ENCODE measurements at places on chromosomes 1 and 21.

DNA sequence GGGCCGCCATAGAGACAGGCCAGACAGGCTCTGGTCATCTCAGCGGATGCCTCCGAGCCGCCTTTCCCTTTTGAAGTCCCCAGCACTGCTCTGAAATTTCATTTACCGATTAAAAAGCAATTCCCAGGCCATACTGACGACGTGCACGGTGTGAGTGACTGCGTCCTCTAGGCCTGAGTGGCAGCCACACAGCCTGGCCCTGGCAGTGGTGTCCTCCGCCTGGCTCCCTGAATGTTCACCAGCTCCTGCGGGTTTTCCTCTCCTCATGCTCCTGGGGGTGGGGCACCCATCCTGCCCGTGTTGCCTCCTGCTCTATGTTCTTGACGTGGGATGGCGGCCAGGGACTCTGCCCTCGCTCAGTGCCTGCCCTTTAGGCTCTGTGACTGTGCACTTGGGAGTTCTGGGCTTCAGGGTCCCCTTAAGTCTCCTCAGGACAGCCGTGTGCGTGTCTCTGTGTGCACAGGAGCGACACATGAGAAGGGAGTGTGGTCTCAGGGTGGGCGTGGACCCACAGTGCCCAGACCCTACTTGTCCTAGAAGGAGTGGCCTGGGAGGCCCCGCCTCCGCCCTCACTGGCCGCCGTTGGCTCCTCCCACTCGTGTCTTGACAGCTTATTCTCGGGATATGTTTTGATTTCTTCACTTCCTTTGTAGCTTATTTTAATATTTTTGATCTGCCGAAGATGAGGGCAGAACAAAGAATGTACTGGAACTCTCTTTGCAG lies 3.6 kb downstream of the SKI start:
- peak; percentile 91 for DNase-seq

GRCh38 chr1:22643928-22644327 lies 495 bp downstream of the C1QC start:
- no peak for DNase-seq

GRCh38 chr1:234062166-234062565 lies 157.7 kb downstream of the SLC35F3 start:
- DNase-seq, result no peak

GRCh38 chr1:156055281-156056048 lies 883 bp downstream of the LAMTOR2 start:
- DNase-seq, result no peak

GRCh38 chr1:86345042-86345441 lies 51.1 kb downstream of the ODF2L start:
- DNase-seq, result no peak

DNA sequence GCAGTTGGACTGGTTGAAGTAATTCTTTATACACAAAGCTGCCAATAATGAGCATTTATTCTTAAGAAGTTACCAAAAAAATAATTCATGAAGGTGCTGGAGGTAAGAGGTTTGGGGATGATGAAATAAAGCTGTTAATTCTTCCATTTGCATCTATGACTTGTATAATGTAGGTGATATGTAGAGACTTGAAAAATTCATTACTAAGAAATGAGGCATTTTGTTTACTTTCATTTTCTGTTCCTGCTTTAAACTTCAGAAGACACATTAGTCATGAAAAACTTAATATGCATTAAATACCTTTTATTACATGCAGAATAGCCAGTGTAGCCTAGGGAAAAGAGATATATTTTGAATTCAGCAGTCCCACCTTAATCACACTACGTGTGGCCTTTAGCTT lies 214.2 kb downstream of the SLC44A5 start:
- no peak for DNase-seq

DNA sequence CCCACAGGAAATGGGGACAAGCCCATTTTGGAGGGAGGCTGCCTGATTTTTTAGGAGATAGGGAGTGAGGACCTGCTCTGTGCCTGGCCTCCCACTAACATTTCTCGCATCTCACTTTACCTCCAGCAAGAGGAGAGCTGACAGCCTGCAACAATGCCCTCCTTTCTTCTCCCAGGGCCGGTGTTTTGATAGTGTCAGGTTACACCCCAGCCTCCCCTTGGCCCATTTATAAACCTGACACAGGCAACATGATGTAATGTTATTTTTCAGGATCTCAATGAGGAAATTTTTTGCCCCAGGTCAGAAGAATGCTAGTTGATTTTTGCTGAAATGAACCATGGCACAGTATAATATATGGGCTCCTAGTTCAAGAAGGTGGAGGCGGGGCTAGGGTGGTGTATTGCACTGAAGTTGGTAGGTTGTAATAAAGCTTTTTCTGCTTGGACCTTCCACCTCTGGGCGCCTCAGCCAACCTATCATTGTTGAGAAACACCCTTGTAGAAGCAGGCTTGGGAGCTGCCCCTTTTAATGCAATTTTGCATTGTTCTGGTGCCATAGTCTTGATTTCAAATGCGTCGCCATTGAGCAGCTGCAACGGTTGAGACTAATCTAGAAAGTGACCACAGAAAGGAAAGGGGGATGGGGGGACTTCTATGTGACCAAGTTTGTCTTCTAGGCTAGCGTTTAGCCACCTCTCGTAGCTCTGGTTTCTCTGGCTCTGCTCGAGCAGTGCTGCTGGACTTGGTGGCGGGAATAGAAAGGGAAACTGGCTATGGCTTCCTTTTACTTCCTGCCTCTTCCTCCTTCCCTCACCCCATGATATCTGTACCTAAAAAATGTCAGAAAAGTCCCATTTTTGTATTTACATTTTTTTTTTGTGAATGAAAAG lies 53.0 kb downstream of the PBX1 start:
- DNase-seq, result no peak

GRCh38 chr1:78918157-78918556 lies 88.4 kb downstream of the ADGRL4 start:
- no peak for DNase-seq

DNA sequence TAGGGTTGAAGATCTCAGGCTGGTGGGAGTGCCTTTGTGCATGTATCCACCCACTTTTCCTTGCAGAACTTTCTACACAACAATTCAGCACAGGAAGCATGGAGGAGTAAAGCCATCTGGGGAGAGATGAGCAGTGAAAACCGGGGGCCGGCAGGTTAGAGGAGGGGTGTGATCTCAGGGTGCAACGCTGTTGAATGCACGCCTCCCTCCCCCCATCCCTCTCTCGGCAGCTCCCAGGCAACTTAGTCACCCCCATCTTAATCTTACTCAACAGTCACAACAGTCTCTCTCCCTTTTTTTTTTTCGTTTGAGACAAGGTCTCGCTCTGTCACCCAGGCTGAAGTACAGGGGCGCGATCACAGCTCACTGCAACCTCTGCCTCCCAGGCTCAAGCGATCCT lies 16.6 kb upstream of the ABCG1 start:
- DNase-seq, result no peak

DNA sequence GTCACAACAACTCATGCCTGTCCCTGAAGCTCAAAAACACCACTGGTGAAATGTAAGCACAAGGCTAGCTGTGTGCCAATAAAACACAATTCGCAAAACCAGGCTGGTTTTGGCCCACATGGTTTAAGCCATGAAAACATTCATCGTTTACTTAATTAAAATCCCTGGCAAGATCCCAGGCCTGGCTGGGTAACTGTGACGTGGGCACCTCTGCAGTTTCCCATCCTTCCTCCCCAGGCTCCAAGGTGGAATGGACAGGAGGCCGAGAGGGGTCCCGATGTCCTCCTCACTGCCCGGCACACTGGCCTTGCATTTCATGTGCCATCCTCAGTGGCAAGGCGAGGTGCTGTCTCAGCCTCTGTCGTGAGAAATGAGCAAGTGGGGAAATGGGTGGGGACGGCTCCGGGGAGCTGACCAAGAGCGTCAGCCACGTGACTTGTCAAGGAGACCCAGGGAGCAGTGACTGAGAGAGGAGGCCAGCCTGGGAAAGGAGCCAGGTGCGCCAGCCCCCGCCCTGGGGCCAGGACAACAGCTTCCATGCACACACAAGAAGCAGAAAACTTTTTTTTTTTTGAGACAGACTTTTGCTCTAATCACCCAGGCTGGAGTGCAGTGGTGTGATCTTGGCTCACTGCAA lies 153.1 kb upstream of the RAB4A start:
- DNase-seq, result peak; percentile 82

DNA sequence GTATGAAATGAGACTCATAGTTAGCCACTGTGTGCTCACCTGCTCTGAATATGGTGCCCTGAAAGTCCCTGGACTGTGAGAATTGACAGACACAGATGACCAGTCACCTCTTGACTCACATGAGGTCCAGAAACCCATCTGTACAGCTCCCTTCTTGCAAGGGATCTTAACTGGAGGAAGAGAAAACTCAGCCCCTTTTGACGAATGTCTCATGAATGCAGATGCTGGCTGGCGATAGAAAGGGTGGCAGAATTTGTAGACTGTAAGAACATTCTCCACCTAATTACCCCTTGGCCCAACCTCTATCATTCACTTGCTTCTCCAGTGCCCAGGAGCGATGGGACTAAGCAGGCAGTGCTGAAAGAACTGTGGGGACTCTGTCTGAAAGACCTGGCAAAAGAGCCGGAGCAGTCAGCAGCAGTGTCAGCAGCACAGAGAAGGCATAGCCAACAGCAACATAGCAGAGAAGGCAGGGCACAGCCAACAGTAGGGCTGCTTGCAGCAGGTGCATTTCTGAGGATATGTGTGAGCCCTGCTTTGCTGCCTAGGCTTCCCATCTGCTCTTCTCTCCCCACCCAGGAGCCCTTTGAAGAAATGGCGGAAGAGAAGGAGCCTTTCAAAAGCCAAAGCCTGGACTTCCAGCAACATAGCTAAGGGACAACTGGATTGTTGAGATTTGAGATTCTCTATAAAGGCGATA lies 25.8 kb upstream of the IFNGR2 start:
- DNase-seq, result no peak

- peak; percentile 20 for DNase-seq
Measured at GRCh38 chr1:109268431-109269211, 14.3 kb downstream of the PSRC1 start.

DNA sequence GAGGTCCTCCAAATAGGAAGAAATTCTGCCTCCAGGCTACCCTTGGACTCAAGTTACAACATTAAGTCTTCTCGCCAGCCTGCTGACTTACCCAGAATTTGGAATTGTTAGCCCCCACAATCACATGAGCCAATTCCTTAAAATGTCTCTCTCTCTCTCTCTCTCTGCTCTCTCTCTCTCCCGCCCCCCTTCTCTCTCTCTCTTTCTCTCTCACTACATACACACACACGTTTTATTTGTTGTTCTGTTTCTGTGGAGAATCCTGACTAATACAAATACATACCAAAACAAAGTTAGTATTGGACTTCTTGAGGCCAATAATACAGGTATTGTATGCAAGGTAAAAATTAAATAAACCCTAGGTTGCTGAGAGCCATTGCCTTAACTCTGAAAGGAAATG lies 72.1 kb downstream of the TNFSF18 start:
- DNase-seq, result no peak

DNA sequence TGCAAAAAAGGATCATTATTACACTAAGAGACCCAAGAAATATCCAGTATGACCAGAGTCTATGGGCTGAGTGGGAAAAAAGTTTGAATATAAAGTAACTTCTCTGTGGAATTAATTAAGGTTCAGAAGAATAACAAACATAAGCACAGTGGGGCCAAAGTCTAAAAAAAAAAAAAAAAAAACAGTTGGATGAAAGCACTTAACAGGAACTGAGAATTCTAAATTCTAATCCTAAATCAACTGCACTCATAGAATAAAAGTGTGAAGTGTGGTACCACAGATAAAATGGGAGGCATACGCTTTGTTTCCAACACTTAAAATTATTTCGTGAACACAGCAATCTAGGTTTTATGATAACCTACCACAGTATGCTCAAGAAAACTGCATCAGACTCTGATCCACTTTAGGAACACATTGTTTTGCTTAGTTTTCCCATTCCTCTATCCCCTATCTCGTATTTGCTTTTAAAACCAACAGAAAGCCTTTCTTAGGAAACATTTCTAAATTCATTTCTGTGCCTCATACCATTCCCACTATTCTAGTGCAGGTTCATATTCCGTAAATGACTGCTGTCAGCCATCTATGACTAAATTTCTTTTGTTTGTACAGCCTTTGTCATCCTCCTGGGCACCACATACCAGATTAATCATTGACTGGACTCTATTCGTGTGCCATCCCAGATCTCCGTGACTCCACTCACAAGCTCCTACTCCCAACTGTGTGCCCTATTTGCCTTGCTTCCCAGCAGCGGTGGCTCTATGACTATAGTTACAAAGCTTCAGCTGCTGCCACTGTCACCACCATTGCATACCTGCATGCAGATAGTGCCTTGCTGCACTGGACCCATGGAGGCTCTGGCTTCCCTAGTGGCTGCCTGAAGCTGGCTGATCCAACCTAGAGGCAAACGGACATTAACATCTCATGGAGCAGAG lies 24.9 kb downstream of the CHML start:
- DNase-seq, result no peak

DNA sequence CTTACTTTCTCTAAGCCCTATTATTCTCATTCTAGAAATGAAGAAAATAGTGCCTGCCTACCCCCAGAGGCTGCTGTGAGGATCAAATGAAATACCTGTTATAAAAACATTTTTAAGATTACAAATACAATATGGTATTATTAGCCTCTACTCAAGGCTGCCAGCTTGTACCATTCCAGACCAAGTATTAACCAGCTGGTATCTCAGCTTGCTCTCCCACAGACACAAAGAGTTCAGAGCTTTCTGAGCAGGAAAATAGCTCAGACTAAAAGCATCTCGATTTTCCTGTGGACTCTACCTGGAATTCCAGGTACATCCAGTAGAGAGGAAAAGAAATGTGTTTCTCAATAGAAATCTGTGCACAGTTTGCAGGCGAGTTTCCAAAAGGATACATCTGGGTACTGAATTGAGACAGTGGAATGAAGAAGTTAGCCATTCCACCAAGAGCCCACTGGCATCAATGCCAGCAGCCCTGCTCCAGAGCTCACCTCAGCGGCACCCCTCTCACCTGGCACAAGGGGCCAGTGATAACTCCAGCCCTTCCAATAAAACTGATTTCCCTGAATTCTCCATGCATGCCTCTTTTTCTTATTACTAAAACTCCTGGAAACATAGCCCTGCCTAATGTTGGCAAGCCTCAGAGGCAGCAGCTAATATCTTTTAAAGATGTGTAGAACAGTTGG lies 31.0 kb downstream of the TGFBR3 start:
- DNase-seq, result no peak

DNA sequence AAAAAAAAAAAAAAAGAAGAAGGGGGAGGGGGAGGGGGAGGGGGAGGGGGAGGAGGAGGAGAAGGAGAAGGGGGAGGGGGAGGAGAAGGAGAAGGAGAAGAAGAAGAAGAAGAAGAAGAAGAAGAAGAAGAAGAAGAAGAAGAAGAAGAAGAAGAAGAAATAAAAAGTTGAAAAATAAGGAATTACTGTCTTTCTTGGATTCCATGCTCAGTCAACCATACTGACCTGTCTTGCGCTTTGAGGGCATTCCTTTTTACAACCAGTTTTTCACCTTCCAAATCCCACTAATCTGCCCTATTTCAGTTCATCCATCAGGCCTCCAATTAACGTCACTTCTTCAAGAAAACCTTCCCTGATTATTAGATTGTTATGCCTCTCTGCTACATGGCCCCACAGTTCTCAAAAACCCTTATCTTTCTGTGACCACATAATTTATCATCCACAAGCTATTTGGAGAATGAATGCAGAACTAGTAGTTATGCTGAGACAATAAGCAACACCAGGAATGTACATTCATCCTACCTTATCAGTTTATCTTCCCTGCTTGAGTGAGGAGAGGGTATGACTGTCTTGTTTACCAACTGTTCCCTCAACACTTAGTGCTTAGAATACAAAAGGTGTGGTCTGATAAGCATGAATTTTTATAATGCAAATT lies 57.5 kb upstream of the GUCA2A start:
- DNase-seq, result no peak

Data from Right ventricle myocardium superior (tissue), 1 donor.